ENCODE measurements at places on chromosomes 12 and 14. TPM values are rescaled to one million over a fixed set of nuclear protein-coding genes. Genes with fewer than 3 reads are reported as not detected.

- no peaks in the 10 kb centered on the region for H3K27me3 ChIP-seq
- H3K4me3 ChIP-seq: no peak overlapping the region
- H3K4me1 ChIP-seq: no peaks in the 10 kb centered on the region
- DNase-seq: peak; percentile 88
- H3K27ac ChIP-seq: no peak overlapping the region
- H3K36me3 ChIP-seq: no peaks in the 10 kb centered on the region
These were observed 14.3 kb upstream of the ARMH4 start for GRCh38 chr14:58166005-58166983.

DNA sequence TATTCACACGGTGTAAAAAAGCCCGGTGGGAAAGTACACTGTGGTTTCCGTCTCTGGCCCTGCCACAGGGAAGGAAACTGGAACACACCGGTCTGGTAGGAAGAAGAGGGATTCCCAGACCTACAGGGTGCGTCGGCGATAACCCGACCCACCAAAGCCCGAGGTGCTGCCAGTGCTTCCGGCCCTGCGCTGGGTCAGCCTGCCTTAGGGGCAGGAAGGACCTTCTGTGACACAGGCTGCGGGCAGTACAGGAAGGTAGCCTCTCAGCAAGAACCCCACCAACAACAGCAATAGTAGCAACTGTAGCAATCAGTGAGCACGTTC, 169.5 kb upstream of the FKBP4 start:
- H3K36me3 ChIP-seq: peaks cover 41% of the 10 kb centered on the region
- no peak overlapping the region for H3K4me3 ChIP-seq
- H3K27me3 ChIP-seq: no peaks in the 10 kb centered on the region
- DNase-seq: no peak
- H3K27ac ChIP-seq: no peak overlapping the region

- H3K27ac ChIP-seq: no peak overlapping the region
- no peaks in the 10 kb centered on the region for H3K27me3 ChIP-seq
- no peaks in the 10 kb centered on the region for H3K4me1 ChIP-seq
- H3K36me3 ChIP-seq: no peaks in the 10 kb centered on the region
- H3K4me3 ChIP-seq: no peak overlapping the region
These were observed 424.2 kb downstream of the BCL11B start for GRCh38 chr14:98847521-98848468.

- peaks cover 42% of the 10 kb centered on the region for H3K27me3 ChIP-seq
- no peak overlapping the region for H3K4me3 ChIP-seq
- DNase-seq: no peak
These were observed 1.6 kb upstream of the SLC6A13 start for GRCh38 chr12:264269-264668.

ANG gene
- 45.2 TPM for total RNA-seq
